ENCODE measurements at places on chromosomes 2 and 18. TPM values are rescaled to one million over a fixed set of nuclear protein-coding genes. Genes with fewer than 3 reads are reported as not detected.

- DNase-seq: no peak
- no peak overlapping the region for H3K27ac ChIP-seq
- H3K4me1 ChIP-seq: no peaks in the 10 kb centered on the region
- no peaks in the 10 kb centered on the region for H3K27me3 ChIP-seq
Measured at GRCh38 chr18:39515299-39515698, 1949.7 kb upstream of the CELF4 start.

- no peaks in the 10 kb centered on the region for H3K4me1 ChIP-seq
- H3K4me3 ChIP-seq: no peak overlapping the region
- DNase-seq: no peak
- no peaks in the 10 kb centered on the region for H3K27me3 ChIP-seq
Measured at GRCh38 chr18:46877329-46877987, 39.8 kb downstream of the PIAS2 start.

Gene IGFBP5
- total RNA-seq: 99.5 TPM

DNA sequence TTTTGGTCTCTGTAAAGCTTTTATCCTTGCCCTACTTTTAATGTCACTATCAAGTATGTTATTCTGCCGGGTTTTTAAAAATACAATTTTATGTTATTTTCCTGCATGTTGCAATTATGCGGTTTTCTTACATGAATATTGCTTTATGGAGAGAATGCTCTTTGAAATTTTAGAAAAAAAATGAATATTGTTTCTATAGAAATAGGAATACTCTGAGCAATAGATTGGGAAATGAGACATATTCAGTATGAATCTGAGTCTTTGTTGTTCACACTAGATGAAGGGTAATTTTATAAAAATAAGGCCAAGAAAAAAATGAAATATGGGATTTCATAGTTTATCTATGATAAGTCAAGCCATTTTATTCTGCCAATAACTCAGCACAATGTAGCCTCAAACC lies 142.2 kb upstream of the DTNA start:
- H3K27me3 ChIP-seq: no peaks in the 10 kb centered on the region
- H3K36me3 ChIP-seq: no peaks in the 10 kb centered on the region

Gene RGPD8
- 7.6 TPM for total RNA-seq

DNA sequence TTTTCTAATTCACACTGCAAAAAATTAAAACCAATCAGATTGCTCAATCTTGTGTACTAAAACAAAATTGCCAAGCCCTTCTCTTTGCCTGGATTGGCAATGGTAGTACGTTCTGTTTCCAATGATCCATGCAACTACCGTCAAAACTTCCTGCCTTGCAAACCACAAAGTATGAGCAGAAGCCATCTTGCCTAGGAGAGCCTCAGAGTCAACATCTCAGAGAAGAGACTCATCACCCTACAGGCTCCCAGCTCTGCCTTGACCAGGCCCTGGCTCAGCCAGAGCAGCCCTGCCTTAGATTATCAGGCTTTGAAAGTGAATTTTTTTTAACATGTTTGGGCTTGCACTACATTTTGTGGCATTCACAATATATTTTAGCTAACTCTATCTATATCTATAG lies 574.1 kb downstream of the SATB2 start:
- no peak overlapping the region for H3K27ac ChIP-seq
- no peaks in the 10 kb centered on the region for H3K36me3 ChIP-seq
- no peak for DNase-seq
- no peaks in the 10 kb centered on the region for H3K4me1 ChIP-seq
- no peak overlapping the region for H3K4me3 ChIP-seq
- H3K27me3 ChIP-seq: no peaks in the 10 kb centered on the region

Gene FECH
- 67.0 TPM for total RNA-seq

Gene CDCA7
- not detected for total RNA-seq

- H3K27me3 ChIP-seq: no peaks in the 10 kb centered on the region
- no peaks in the 10 kb centered on the region for H3K36me3 ChIP-seq
- H3K4me1 ChIP-seq: no peaks in the 10 kb centered on the region
- H3K4me3 ChIP-seq: no peak overlapping the region
- no peak for DNase-seq
Measured at GRCh38 chr18:69715191-69715795, 232.4 kb downstream of the CD226 start.

DNA sequence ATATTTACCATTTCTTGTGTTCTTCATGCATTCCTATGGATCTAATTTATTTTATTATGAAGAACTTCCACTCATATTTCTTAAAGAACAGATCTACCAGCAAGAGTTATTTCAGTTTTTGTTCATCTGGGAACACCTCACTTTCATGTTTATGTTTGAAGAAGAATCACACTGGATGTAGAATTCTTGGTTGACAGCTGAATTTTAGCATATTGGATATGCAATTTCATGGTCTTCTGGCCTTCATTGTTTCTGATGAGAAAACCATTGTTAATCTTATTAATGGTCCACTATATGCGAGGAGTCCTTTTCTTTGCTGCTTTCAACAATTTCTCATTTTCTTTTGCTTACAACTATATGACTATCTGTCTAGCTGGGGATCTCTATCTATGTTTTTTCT lies 189.2 kb downstream of the UXS1 start:
- no peaks in the 10 kb centered on the region for H3K36me3 ChIP-seq
